ENCODE measurements at places on chromosomes 5 and 9.

GRCh38 chr5:17114233-17114632 lies 103.2 kb upstream of the BASP1 start:
- no peak for DNase-seq

DNA sequence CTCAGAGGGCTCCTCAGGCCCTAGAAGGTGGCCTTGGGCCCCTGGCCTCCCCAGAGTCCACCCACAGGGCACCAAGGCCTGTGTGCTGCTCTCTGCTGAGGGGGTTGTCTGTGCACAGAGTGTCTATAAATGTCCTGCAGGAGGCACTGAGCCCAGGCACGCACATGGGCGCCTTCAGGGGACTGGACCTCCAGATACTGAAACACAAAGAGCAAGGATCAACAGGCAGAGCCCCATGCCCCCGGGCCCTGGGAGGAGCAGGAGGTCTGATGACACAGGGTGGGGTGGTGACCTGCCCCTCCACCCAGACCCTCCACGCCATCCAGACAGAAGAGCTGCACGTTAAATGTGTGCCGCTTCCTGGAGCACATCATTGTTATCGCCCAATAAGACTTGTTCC lies 64.6 kb upstream of the SIMC1 start:
- DNase-seq: no peak

DNA sequence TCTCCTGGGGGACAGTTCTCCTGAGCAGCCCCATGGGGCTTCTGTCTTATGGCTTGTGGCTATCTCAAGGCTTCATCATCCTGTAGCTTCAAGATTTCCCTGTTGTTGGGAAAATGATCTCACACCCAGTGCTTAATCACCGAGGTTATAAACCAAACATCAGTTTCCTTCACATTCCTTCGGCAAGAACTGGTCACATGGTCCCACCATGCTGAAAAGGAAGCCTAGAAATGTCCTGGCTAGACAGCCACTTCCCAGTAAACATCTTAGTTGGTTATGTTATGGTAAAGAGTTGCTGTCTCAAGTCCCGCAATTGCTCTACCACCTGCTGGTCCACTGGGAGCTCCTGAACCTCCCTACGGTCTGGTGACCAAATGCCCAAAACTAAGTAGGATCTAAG lies 66.0 kb downstream of the RAB3C start:
- no peak for DNase-seq

GRCh38 chr9:82563094-82563493 lies 499.8 kb downstream of the RASEF start:
- DNase-seq: no peak

- DNase-seq: peak; percentile 69
Observed at GRCh38 chr5:149345892-149346222, 558 bp downstream of the GRPEL2 start.

DNA sequence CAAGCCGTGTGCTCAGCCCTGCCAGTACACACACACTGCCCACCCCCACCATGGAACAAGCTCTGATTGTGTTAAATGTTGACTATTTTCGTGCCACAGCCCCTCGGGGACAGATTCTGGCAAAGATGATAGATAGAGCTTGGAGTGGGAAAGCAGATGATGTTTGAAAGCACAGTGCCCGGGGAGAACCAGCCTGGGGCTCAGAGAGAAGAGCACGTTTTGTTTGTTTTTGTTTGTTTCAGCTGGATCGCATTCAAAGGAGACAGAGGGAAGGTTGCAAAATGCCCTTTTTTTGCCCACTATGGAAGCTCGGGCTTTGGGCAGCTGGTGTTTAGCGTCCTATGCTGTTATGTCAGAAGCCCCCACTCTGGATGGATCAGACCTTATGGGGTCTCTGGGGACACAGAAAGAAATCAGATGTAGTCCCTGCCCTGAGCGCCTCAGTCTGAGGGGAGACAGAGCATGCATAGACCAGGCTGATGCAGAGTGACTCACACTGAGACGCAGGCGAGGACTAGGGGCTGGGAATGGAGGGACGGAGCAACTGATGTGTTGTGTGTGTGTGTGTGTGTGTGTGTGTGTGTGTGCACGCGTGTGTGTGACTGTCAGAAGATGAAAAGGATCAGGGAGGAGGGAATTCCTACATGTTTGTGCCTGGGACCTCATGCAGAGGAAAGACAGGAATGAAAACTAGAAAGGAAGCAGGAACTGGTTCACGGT lies 229.7 kb downstream of the MELK start:
- no peak for DNase-seq

- no peak for DNase-seq
Observed at GRCh38 chr5:138096363-138096762, 12.5 kb downstream of the WNT8A start.

- no peak for DNase-seq
Observed at GRCh38 chr5:24065779-24066178, 558.4 kb downstream of the PRDM9 start.

DNA sequence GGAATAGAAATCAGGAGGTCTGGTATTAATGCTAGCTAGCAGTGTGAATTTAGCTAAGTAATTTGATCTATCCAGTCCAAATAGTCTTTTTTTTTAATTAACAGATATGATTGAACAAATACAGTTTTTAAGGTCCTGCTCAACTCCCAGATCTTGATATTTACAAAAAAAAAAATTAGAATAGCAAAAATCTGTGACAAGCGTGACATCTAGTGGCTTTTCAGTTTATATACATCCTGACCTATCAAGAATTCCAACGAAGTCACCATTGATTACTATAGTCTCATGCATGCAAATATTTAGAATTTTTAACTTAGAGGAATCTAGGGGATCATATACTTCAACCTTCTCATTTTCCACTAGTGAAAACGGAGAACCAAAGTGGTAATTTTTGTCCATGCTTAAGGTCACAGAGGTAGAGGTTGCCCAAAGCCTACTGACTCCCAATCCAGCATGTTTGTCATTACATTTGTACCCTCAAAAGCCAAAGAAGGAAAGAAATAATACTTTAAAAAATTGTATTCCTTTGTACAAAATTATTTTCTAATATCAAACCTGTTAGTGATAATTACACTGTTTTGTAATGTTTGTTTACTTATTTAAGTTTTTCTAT lies 17.6 kb upstream of the TARS1 start:
- DNase-seq: no peak

GRCh38 chr5:165185716-165186115 lies 1680.3 kb downstream of the MAT2B start:
- DNase-seq: no peak

DNA sequence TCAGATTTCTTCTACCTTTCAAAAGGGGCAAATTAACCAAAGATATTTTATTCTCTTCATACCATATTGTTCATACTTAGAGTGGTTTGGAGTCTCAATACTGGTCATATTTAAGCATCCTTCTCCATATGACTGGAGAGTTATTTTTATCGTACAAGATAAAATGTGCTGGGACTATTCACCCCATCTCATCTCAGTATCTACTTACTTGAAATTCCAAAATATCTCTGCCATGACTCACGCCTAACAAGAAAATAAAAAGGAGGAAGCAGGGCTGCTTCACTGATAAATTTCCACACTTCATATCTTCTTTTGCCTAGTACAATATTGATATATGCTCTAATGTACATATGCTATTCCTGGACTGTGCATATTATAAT lies 277.9 kb upstream of the CDH9 start:
- DNase-seq: no peak

- DNase-seq: no peak
Observed at GRCh38 chr5:75045071-75045470, 7.3 kb downstream of the GCNT4 start.

DNA sequence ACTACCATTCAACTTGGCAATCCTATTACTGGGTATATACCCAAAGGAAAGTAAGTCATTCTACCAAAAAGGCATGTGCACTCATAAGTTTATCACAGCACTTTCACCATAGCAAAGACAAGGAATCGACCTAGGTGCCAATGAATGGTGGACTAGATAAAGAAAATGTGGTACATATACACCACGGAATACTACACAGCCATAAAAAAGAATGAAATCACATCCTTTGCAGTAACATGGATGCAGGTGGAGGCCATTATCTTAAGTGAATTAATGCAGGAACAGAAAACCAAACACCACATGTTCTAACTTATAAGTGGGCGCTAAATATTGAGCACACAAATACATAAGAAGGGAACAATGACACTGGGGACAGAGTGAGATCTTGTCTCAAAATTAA lies 65.8 kb upstream of the SUB1 start:
- DNase-seq: no peak

DNA sequence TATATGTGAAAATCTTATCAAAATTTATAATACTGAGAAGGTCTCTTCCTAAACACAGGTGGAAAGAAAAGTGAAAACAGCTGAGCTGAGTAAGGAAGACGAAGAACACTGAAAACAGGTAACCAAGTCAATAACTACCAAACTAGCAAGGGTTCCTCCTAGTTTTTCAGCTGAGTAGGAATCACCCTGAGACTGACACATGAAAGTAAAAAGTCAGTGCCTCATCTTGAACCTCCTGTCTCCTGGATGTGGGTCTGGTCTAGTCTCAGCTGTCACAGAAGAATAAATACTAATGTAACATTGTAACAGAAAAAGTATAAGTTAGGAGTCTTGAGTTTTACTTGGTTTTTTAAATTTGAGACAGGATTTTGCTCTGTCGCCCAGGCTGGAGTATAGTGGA lies 121.0 kb downstream of the MEF2C start:
- DNase-seq: no peak

DNA sequence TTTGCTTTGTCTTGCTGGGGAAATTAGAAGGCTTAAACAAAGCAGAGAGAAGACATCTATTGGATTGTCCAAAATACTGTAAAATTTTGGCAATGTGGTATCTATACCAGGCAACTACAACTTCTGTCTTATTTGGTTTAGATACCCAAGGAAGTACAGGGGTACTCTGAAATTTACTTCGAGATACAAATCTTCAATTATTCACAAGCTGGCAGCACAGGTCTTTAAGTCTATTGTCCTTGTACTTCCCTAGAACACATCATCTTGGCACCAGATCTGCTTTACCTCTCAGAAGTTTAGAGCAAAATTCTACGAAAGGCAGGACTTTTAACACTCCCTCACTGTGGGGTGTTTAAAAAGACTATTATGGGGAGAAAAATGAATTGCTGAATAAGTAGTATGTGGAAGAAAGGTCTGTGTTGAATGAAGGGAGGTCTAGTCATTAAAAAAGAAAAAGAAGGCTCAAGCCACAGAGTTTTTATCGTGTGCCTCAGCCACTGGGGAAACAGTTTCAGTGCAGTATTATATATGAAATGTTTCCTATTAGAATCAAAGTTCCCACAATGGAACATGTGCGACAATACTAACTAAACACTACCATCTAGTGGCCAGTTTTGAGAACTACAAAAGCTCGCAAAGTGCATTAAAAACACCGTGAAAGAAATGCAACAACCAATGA lies 93.7 kb downstream of the PDE4D start:
- DNase-seq: peak; percentile 52

DNA sequence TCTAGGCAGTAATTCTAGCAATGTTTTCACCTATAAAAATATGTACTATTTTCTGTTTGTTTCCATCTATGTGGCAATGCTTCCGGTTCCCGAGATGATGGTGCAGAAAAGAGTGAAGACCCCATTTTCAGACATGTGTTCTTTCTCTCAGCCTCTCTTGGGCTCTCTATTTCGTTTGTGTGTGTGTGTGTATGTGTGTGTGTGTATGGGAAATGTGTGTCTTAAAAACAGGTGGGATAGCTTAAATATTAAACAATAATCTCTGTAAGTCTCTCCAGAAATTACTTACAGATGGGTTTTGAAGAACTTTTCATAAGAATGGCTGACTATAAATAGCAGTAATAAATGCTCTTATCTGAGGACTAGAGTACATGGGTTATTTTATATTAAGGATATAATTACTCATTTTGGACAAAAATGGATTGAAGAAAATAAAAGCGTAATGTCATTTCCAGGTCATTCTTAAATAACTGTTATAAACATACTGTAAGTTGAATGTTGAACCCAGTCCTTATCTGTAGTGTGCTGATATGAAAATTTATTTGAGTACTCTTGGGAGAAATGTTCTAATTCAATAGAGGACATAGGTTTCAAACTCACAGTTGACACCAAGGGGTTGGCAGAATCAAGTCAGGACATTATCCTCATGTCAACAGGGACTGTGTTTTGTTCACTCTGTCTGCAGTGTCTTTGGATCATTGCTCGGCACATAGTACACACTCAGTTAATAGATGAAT lies 31.1 kb downstream of the PCSK5 start:
- no peak for DNase-seq

DNA sequence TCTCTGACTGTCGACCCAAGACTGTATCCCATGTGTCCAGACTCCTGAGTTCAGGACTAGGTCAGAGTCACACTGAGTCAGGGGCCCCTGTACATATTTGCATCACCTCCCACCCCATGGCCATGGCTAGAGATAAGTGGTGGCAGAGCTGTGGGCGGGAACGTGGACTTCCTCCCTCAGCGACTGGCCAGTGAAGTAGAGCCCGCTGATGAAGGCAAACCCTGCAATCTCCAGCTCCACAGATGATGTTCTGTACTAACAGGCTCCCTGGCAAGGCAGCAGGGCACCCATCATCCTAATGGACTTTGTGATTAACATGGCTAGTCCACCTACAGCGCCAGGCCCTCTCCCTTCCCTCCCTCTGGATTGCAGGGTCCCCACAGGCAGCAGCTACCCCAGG lies 110.5 kb upstream of the LRRTM2 start:
- no peak for DNase-seq

DNA sequence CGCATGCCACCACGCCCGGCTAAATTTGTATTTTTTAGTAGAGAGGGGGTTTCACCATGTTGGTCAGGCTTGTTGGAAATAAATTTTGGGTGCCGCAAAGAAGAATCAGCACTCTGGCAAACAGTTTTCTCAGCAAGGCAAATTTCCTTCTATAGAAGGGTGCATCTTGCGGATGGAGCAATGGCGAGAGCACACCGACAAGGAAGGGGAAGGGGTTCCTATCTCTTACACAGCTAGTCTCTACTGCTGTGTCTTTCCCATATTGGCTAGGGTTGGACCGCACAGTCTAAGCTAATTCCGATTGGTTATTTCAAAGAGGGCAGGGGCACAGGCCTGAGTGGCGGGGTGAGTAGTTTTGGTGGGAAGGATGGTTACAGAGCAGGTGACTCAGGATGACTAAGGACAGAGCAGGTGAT lies 707 bp downstream of the GTF3C5 start:
- no peak for DNase-seq

- DNase-seq: no peak
Observed at GRCh38 chr9:134192951-134193731, 28.8 kb upstream of the RNU6ATAC start.

- no peak for DNase-seq
Observed at GRCh38 chr5:147044572-147045273, 166.2 kb upstream of the PPP2R2B start.

All from stimulated activated effector memory CD8-positive, alpha-beta T cell treated with anti-CD3 and anti-CD28 coated beads, Interleukin-12 subunit alpha, Interleukin-12 subunit beta, amount 100 ng/mL, for 72 hours (primary cell).